HS-5 (cell line): ENCODE measurements at places on chromosomes 5 and 9.

DNA sequence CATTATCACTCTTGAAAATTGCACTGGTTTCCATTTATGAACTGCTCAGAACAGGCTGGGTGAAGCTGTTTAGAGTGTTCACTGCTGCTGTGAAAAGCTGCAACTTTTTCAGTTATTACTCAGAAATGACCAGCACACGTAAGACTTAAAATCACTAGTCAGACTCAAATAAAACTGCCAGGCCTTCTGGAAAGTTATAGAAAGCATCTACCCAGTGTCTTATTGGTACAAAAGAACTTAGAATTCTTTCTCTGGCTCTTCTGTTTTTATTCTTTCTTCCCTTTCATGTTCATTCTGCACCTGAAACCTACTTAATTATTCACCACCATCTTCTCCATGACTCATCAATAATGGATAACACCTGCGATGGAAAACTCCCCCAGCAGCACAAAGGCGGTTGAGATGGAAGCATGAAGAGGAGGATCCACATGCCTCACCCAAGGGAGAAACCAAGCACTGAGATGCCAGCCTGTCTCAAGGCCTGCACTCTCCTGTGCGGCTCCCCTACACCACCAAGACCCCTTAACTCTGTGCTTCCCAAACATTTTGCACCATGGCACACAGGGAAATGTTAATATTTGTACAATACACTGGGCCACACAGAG is 171.9 kb downstream of the ENTREP1 start:
- no peak for DNase-seq

DNA sequence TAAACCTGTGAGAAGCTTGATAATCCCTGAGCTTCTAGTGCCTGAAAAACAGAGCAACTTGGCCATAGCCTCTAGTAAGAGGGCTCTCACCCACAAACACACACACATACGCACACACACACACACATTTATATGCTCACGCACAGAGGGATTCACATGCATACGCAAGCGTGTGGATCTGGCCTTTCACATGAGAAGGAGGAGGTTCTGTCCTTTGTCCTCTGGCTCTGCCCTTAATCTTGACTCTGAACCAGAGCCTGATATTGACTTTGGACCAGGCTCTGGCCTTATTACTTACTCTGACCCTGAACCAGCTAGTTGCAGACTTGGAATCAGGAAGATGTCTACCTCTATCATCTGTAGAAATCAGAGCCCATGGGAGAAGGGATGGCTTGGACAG is 10.0 kb upstream of the P4HA2 start:
- DNase-seq, result no peak

GRCh38 chr9:5389109-5389732 is 48.5 kb downstream of the PLGRKT start:
- peak; percentile 73 for DNase-seq

DNA sequence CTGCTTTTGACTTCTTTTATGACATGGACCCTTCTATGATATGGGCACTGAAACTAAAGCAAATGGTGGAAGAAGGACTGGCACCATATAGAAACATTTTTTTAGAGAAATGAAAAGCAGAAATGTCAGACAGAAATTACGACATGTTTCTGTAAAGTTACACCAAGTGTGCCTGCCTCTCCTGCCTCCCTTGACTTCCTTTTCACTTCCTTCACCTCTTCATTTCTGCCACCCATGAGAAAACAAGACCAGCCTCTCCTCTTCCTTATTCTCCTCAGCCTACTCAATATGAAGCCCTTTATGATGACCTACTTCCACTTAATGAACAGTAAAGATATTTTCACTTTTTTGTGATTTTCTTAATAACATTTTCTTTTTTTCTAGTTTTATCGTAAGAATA is 44.5 kb downstream of the ERCC6L2 start:
- DNase-seq, result no peak

GRCh38 chr5:157581901-157582300 is 6.3 kb upstream of the ADAM19 start:
- DNase-seq, result no peak

DNA sequence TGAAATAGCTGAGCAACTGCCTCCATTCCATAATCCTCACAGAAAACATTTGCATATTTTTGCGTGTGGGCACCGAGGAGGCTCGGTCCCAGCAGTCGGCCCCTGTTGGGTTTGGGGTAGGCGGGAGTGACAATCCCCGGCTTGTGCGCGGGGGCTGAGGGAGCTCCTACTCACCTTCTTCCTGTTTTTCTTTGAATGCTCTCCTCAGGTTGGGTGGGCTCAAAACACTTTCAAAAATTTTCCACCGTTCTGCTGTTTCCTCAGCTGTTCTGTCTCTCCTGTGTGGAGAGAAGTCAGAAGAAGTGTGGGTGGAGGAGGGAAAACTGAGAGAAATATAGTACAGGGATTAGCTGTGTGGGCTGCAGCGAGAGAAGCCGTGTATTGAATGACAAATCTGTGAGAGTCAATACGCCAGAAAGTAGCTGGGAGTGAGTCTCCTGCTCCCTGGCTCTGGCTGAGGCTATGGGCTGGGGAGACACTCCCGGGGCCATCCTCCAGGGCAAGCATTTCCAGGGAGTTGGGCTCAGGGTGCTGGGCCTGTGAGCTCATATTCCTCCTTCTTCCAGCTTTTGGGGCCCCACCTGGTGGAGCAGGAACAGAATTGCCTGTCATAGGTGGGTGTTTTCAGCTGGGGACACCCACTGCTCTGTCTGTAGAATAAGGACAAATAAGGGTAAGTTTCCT is 84.7 kb downstream of the CMYA5 start:
- DNase-seq, result peak; percentile 4

DNA sequence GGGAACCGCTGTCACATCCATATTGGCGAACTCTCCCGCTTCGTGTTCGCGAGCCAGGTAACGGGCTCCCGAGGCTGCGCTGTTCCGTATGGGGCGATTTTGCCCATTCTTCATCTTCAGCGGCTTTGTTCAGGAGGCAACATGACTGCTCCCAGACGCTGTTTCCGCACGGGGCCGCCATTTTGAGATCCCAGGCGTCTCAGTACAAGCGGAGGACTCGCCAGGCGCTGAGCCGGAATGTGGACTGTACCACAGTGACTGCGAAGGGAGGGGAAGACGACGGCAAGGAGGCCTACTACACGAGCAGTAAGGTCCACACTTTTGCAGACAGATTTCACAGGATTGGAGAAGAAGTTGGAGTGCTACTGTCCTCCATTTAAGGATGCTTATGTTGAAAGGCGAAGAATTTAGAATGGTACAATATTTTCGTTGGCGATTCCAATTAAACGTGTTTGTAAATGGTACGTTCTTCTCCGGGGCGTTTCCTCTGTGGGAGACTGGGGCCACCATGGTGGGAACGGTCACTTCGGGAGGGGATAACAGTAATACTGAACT is 41.6 kb upstream of the ZNF300 start:
- DNase-seq, result no peak

GRCh38 chr9:36008774-36009300 is 27.9 kb upstream of the RECK start:
- peak; percentile 47 for DNase-seq

- no peak for DNase-seq
Measured at GRCh38 chr9:131583836-131584555, 38.7 kb downstream of the PRRT1B start.

DNA sequence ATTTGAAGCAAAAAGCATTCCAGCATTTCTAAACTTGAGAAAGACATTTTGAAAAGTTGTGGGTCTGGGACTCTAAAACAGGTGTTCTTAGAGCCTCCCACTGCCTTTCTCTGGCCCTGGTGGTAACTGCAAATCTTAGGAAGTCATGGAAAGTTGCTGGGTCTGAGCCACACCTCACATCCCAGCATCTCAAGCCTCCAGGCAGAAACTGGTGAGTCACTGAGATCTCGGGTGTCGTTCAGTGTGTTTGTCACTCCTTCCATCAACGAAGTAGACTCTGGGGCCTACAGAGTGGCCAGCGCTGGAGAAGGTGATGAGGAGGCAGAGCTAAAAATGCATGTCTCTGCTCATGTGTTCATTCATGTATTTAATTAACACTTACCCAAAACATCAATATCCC is 59.6 kb upstream of the C5orf58 start:
- DNase-seq, result no peak

- no peak for DNase-seq
Measured at GRCh38 chr9:70422371-70423043, 8.1 kb upstream of the KLF9 start.

DNA sequence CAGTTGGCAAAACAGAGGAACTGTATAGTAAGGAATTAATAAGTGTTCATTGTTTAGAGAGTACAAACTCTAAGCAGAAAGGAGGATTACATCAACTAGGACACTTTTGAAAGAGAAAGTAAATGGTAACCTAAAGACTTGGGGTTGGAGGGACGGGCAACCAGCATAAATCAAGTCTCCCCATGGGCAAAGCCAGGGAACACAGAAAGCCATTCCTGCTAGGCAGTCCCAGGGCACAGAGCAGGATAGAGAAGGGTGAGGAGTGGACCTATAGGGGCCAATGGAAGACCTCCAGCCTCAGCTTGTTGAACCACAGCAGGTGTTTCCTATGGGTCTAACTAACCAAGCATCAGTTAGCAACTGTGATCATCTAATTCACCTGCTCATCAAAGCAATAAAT is 9.2 kb upstream of the ERAP1 start:
- no peak for DNase-seq

- no peak for DNase-seq
Measured at GRCh38 chr5:92401-93220, 643 bp downstream of the PLEKHG4B start.

GRCh38 chr9:100100146-100100667 is 1.2 kb downstream of the INVS start:
- no peak for DNase-seq

DNA sequence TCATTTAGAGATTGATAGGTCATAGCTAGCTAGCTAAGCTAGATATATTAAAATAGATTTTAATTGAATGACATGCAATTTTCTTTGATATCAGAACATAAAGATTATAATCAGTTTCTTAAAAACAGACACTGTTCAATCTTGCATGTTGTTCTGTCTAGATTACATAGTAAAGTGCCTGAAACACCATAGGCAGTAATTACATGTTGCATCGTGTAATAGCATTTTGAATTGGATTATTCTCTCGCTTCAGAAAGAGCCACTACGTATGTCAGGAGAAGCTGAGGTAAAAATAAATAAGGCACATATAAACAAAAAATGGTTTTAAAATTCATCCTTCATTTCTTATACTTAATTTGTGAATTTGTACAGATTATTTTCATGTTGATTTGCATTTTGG is 148.0 kb upstream of the CDH12 start:
- no peak for DNase-seq

- DNase-seq, result no peak
Measured at GRCh38 chr5:143605403-143606005, 202.0 kb upstream of the NR3C1 start.

DNA sequence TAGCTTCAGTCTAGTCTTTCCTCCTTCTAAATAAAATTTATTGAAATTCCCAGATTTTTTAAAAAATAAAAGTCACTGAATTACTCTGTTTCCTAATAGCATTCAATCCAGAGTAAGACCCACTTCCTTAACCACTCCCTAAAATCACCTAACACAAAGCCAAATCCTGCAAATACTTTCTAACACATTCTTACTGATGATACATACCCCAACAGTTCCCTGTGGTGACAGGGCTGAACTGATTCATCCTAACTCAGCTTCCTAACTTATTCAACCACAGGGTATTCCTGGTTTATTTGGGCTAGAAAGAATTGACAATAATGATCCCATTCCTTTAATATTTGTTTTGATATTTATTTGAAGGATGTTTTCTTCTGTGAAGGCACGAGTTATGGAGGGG is 40.7 kb upstream of the ZNF300 start:
- DNase-seq, result peak; percentile 6

- no peak for DNase-seq
Measured at GRCh38 chr9:72382405-72382804, 17.4 kb upstream of the ZFAND5 start.

- no peak for DNase-seq
Measured at GRCh38 chr5:17257705-17258273, 40.4 kb downstream of the BASP1 start.

- DNase-seq, result peak; percentile 50
Measured at GRCh38 chr5:38925154-38925925, 79.5 kb downstream of the OSMR start.

DNA sequence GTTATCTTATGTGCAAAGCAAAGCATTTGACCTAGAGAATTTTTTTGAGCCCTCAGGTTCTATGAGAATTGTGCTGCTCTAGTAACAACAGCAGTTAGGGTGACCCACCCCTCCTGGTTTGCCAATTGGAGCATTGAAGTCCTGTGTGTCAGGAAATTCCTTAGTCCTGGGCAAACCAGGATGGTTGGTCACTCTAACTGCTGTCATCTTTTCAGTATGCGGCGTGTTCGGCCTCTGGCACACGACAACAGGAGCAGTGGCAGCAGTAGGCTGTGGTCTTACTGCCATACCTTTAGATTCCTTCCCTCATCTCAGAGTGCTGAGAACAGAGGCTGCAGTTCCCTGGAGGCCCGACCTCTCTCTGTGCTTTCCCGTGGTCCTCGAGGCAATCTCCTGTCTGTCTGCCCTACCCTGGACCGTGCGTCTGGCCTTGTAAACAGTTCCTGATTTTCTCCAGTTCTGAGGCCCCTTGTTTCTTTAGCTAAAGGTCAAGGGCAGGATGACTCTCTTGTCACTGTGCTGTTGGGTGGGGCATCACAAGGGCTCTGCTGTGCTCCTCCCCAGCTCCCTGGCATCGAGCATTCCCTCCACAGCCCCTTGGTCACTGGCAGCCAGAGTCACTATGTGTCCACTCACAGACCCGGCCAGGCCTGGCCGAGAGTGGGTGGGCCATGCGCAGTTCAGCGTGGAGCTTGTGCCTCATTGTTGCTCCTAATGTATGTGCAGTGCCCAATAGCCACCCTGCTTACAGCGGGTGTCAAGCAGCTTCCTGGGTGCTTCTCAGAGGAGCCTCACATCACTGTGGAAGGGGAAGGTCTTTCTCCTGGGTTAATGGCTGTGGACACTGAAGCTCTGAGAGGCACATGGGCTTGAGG is 18.5 kb upstream of the COL15A1 start:
- DNase-seq, result no peak
